ENCODE measurements at places on chromosomes 16 and 17. TPM values are rescaled to one million over a fixed set of nuclear protein-coding genes. Genes with fewer than 3 reads are reported as not detected.

The KRTAP2-2 gene
- total RNA-seq, result 0.15 TPM

The MMP28 gene
- total RNA-seq, result 0.52 TPM

The MAPT gene
- under 0.01 TPM for total RNA-seq

The ADAD2 gene
- total RNA-seq, result 0.35 TPM

The SPATA22 gene
- 0.35 TPM for total RNA-seq

The NPIPA3 gene
- total RNA-seq, result not detected
